ENCODE measurements at places on chromosomes 7 and 10. TPM values are rescaled to one million over a fixed set of nuclear protein-coding genes. Genes with fewer than 3 reads are reported as not detected.

GRCh38 chr7:128933180-128933891 lies 4.4 kb upstream of the IRF5 start:
- H3K4me3 ChIP-seq = no peak overlapping the region
- H3K27me3 ChIP-seq = no peaks in the 10 kb centered on the region
- no peaks in the 10 kb centered on the region for H3K4me1 ChIP-seq
- H3K27ac ChIP-seq = no peak overlapping the region

- H3K4me3 ChIP-seq = no peak overlapping the region
- H3K27me3 ChIP-seq = no peaks in the 10 kb centered on the region
- no peak overlapping the region for H3K27ac ChIP-seq
- DNase-seq = no peak
- H3K36me3 ChIP-seq = no peaks in the 10 kb centered on the region
- no peaks in the 10 kb centered on the region for H3K4me1 ChIP-seq
These were observed 513.9 kb downstream of the ADRA2A start for GRCh38 chr10:111590703-111591102.

- DNase-seq = no peak
- no peak overlapping the region for H3K27ac ChIP-seq
- H3K4me1 ChIP-seq = no peaks in the 10 kb centered on the region
- H3K27me3 ChIP-seq = no peaks in the 10 kb centered on the region
- H3K36me3 ChIP-seq = no peaks in the 10 kb centered on the region
These were observed 90.1 kb downstream of the RTKN2 start for GRCh38 chr10:62178568-62178967.

Gene MBLAC1
- total RNA-seq = 1.9 TPM

Gene IL2RA
- total RNA-seq = 1.7 TPM

Gene MPP7
- total RNA-seq = 30.8 TPM

Gene TMEM178B
- total RNA-seq = 0.17 TPM

Gene HOXA7
- 21.9 TPM for total RNA-seq

- no peak overlapping the region for H3K4me3 ChIP-seq
- no peaks in the 10 kb centered on the region for H3K4me1 ChIP-seq
- no peaks in the 10 kb centered on the region for H3K27me3 ChIP-seq
- H3K36me3 ChIP-seq = no peaks in the 10 kb centered on the region
These were observed 28.2 kb upstream of the ZPBP start for GRCh38 chr7:50121286-50121685.

GRCh38 chr10:93098816-93099215 lies 25.1 kb downstream of the CYP26A1 start:
- no peaks in the 10 kb centered on the region for H3K27me3 ChIP-seq
- no peak overlapping the region for H3K27ac ChIP-seq
- DNase-seq = peak; percentile 2
- no peak overlapping the region for H3K4me3 ChIP-seq

- no peaks in the 10 kb centered on the region for H3K27me3 ChIP-seq
- peaks cover 6% of the 10 kb centered on the region for H3K4me1 ChIP-seq
- H3K4me3 ChIP-seq = no peak overlapping the region
These were observed 6.6 kb downstream of the TYSND1 start for GRCh38 chr10:70139997-70140250.

DNA sequence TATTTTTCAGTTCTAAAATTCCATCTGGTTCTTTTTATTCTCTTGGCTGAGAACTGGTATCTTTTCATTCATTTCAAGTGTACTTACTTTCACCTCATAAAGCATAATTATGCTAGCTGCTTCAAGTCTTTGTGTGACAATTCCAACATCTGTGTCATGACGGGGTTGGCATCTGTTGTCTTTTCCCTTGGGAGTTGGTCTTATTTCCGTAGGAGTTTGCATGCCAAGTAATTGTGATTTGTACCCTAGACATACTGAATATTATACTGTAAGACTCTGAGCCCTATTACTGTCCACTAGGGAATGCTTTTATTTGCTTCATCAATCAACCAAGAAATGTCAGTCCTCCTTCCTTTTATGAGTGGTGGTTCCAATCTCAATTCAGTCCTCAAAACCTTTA lies 24.6 kb upstream of the HUS1 start:
- no peak overlapping the region for H3K4me3 ChIP-seq
- H3K4me1 ChIP-seq = no peaks in the 10 kb centered on the region

GRCh38 chr10:100970914-100971811 lies 1.9 kb downstream of the SEMA4G start:
- no peaks in the 10 kb centered on the region for H3K4me1 ChIP-seq
- peak overlapping the region; percentile 92 for H3K27ac ChIP-seq
- peak overlapping the region; percentile 85 for H3K4me3 ChIP-seq
- no peaks in the 10 kb centered on the region for H3K36me3 ChIP-seq
- peak; percentile 87 for DNase-seq

DNA sequence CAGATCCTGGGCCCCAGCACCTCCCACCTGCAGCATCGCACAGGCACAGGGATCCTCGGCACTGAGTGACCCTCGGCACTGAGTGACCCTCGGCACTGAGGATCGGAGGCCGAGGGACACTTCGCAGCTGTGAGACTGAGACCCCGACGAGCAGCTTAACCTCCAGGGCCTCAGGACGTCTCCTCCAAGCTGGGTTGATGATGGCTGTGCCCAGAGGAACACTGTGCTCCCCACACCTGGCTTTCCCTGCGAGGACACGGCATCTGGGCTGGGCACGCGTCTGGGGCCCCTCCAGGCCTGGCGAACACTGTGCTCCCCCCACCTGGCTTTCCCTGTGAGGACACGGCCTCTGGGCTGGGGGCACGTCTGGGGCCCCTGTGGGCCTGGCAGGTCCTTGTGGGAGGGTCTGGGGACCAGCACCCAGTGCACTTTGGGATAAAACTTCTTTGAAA lies 158.3 kb upstream of the PPP2R2D start:
- H3K27ac ChIP-seq = no peak overlapping the region
- H3K4me1 ChIP-seq = no peaks in the 10 kb centered on the region
- DNase-seq = no peak
- no peaks in the 10 kb centered on the region for H3K27me3 ChIP-seq
- H3K4me3 ChIP-seq = no peak overlapping the region

Gene CTBP2
- 106 TPM for total RNA-seq

GRCh38 chr7:110534241-110534931 lies 556.5 kb upstream of the LRRN3 start:
- H3K4me3 ChIP-seq = no peak overlapping the region
- DNase-seq = no peak
- no peaks in the 10 kb centered on the region for H3K4me1 ChIP-seq
- no peaks in the 10 kb centered on the region for H3K36me3 ChIP-seq

Data from colonic mucosa (tissue), 4 donors.